EL (cell line): ENCODE measurements at places on chromosomes 2 and 18.

DNA sequence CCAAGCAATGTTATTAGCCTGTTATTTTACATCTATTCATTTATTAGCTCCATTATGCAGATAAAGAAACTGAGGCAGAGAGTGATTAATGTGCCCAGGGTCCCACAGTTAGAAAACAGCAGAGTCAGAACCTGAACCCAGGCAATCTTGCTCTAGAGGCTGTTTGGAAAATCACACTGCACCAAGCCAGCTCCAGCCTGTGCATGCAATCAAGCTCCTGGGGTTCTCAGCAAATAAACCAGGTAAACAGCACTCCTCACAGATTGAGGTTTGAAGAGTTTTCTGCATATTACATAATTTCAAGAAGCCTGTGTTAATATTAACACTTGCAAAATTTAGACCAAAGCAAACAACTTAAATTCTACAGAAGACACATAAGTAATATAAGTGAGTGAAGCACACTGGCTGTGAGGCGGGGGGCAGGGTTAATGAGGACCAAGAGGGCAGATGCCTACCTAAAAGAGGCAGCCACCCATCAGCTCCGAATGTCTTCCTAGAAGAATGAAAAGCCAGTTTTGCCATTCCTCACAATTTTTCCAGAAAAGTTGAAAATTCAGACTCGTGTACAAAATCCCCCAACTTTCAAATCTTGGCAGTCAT is 35.4 kb downstream of the CACNB4 start:
- DNase-seq = no peak

GRCh38 chr2:169362894-169363559 is 693 bp upstream of the LRP2 start:
- no peak for DNase-seq

DNA sequence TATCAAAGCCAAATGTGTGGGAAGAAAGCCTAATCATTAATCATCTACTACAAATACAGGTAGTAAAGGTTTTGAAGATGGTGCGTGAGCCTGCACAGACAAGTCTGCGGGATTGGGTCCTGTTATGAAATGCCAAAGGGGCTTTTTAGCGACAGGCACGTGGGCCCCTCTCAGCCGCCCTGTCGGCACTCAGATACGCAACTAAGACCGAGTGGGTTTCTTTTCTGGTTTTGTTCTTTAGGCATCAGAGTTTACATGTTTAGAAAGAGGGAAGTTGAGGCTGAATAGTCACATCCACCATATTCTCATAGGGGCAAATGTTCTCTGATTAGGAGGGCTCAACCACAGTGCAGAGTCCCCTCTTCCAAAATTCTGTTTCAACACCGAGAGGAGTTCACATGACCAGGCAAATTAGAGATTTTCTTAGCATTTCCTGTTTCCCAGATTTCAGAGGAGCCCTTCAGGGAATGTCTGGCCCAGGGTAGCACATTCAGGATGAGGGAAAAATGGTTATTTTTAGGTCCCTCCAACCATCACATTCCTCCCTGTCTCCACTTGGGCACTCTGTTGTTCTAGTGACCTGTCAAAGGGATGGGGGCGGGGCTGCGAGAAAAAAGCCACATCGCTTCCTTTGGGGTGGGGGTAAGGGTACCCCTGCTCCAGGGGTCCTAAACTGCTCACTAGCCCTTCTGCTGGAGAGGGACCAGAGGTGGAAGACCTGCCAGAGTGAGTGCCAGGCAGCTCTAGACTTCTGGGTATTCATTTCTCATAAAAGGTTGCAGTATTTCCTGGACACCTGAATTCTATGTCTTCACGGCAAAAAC is 159.2 kb downstream of the BCL2 start:
- DNase-seq = no peak

DNA sequence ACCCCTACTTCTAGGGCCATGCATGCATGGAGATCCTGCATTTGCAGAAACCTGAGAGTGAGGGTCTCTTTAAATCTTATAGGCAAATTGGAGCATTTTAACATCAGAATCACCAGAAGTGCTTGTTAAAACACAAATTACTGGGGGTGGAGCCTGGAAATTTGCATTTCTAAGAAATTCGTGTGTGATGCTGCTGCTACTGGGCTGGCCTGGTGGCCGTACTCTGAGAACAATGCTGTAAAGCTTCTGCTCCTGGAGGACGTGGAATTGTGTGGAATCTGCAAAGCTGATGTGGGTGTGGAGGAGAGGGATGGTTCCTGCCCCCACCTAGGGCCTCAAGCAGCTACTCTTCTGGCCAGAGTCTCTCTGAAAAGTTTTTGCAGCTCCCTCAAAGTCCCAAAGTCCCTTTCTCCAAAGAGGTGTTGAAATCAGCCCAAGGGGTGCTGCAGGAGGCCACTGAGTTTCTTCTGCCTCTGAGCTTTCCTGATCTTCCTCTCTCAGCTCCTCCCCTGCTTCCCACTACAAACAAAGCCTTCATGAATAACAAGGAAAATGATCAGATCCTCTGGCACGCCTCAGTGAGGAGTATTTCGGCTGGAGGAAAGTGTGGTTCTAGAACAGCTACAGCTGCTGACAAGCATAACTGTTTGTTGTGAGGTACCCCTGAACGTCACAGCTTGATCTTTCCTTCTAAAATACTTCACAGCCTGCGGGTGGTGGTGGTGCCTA is 508.3 kb downstream of the CNTNAP5 start:
- no peak for DNase-seq

DNA sequence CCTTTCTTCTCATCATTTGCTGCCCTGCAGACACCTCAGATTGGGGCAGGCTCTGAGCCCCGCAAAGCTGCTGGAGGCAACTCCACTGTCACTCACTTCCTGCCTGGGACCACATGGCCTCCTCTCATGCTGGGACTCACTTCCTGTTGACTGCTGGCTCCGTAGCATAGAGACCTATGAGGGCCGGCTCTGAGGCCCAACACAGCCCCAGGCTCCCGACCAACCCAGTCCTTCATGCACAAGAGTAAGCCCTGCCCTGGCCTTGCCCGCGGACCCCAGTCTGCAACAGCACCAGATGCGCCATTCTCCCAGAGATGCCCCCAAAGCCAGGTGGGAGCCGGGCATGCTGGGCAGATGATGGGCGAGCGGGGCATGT is 55.7 kb downstream of the DNMT3A start:
- peak; percentile 26 for DNase-seq

DNA sequence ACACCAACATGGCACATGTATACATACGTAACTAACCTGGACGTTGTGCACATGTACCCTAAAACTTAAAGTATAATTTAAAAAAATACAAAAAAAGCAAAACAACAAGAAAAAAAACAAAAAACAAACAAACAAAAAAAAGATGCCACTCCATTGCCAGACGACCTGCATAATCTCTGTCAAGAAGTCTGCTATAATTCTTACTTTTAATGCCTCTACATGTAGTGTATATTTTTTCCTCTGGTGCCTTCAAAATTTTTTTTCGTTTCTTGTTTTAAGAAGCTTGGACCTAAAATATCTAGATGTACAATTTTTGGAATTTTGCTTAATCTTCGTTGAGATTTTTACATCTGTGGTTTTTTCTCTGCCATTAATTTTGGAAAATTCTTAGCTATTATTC is 235.6 kb upstream of the ZNF521 start:
- DNase-seq = no peak

DNA sequence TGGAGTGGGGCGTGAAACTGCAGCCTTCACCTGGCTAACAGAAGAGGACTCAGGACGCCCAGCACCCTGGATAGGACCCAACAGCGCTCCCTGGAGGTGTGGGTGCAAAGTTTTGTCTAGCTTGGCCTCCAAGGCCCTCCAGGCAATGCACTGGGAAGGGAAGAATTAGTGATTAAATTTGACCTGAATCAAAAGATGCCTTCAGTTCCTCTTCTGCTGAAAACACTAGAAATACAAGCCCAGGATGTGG is 779 bp upstream of the TRIB2 start:
- DNase-seq = peak; percentile 61

DNA sequence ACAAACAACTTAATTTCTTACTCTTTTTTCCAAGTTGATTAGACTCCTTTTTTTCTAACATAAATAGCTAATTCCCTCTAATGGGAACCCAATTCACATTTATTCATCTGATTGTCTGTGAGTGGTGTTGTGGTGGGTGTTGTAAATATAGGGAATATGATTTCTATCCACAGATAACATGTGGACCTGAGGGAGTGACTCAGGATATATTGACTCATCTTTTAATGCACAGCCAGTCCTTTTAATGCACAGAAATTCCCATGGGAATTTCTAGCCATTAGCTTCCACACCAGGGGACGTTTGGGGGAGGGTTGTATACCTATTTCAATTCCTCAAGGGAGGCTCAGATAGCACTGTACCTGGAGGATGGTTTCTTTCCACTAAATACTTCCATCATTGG is 1339.6 kb upstream of the LRRTM1 start:
- DNase-seq = no peak

DNA sequence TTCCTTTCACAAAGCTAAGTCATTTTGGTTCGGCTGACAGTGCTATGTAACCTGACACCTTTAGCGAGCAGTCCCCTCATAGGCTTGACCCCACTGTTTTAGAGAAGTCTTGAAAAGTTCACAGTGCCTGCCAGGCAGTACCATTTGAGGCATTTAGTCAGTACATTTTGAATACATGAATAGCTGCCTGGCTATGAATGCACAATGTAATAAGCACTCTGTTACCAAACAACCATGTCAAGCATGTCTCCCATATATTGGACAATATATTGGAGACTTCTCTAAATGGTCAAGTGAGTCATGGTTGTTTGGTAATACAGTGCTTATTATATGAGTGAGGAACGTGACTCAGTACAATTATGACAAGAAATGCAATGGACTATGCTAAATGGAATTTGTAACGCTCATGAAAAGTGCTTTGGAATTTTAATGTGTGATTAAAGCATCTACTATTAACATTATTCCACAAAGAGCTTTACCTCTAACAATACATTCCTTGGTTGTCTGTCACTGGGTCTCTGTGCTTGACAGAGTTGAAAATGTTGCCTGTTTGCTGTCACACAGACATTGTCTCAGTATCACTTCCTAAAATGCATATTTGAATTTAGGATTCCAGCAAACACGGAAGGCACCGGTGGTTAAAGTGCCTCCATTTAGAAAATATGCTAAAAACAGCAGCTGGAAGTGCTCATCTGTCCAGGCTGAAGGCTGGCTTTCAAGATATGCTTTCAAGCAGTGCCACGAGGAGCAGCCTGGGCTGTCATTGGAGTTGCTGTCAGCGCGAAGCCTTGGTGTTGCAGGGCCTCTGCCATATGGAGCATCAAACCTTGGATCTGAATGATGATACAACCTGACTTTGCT is 458.6 kb downstream of the FBXO15 start:
- DNase-seq = peak; percentile 91

GRCh38 chr18:42094875-42095274 is 139.8 kb downstream of the PIK3C3 start:
- DNase-seq = no peak

DNA sequence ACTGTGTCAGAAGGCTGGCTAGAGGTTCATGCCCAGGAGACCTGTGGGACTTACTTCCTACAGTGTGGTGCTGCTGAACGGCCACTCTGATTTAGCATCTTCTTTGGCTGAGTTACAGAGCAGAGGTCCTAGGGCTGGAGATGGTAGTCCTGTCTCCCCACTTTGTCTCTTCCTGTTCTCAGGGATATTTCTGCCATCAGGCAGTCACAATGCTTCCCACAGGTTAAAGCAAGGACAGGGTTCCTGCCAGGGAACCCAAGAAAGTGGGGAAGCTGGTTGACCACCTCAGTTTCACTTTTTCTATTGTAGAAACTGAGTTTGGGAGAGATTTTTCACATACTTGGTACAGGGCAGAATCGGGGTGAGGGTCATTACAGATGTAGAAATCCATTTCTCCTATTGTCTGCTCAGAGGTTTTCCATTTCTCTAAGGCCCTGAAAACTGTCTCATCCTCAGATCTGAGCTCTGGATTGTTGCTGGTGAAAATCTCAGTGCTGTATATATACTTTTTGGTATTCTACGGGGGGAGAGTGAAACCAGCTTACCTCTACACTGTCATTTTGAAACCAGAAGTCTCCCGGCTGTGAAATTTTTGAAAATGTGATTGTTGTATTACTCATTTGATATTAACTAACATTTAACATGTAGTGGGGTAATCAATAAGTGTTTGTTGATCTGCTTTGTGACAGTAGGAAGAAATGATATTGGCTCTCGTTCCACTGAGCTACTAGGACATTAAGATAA is 37.0 kb upstream of the MEP1B start:
- no peak for DNase-seq

DNA sequence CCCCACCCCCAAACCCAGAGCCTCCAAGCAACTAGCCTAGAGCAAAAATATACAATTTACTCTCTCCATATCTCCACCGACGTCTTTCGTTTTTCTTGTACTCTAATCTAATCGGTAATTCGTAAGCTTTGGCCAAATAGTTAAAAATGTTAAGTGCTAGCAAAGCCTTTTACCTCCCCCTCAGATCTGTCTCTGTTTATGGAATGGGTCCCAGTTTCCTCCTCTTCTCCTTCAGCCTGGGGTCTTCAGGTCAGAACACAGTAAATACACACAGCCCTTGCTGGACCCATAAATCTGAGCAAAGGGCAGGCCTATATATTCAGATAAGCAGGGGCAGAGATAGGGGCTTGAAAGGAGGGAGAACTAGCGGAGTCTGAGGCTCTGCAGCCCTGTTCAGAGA is 267.4 kb downstream of the MEIS1 start:
- no peak for DNase-seq

GRCh38 chr2:215826376-215826775 is 187.0 kb downstream of the MREG start:
- no peak for DNase-seq

DNA sequence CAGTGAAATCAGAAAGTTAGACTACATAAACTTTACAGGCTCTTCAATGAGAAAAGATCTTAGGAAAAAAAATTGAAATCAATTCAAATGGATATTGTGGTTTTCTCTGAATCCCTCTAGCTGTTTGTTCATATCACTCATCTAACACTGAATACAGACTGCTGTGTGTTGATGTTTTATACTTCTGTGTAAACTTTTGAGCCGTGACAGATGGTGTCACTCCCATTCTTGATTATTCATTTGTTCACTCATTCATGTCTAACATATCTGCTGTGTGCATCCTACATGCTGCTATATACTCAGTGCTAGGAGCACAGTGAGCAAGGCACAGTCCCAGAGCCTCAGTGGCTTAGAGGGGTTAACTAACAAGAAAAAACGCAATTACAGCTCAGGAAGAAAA is 12.6 kb downstream of the KLHL23 start:
- DNase-seq = no peak

GRCh38 chr18:26963292-26963691 is 97.8 kb upstream of the AQP4 start:
- no peak for DNase-seq
